ENCODE measurements at places on chromosomes 5 and 9.

- no peak for DNase-seq
Measured at GRCh38 chr9:110750272-110750671, 81.7 kb downstream of the MUSK start.

GRCh38 chr5:54639621-54640020, 122.1 kb downstream of the SNX18 start:
- no peak for DNase-seq

GRCh38 chr9:135144581-135145170, 57.2 kb downstream of the OLFM1 start:
- no peak for DNase-seq

GRCh38 chr9:92378865-92379560, 25.4 kb downstream of the OGN start:
- DNase-seq: no peak

DNA sequence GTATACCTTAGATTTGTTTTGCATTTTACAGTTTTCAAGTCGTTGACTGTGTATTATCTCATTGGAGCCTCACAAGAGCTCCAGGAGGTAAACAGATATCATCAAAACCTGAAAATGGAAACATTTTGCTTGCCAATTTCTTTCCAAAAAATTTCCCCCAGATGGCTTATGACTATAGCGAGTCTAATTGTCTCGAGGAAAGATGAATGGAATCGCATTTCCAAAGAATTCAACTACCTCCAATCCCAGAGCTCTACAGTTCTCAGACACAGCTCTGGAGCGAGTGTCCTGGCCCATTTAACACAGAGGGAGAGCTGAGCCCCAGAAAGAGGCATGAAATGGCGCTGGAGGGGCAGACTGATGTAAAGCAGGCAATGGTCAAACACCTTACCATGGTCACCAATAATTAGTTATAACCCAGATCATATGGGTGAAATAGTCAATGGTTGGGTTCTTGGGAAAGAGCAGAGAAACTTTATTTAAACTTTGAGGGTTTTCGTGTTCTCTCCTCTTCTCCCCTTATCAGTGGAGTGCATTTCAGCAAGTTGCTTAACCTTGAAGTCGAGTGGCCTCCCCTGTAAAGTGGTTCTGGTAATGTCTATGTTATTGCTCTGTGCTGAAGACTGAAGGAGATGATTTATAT, 168.2 kb downstream of the ZDHHC21 start:
- DNase-seq: no peak

GRCh38 chr5:78335976-78336375, 24.4 kb upstream of the SCAMP1 start:
- no peak for DNase-seq
